ENCODE measurements at places on chromosomes 6 and 20. TPM values are rescaled to one million over a fixed set of nuclear protein-coding genes. Genes with fewer than 3 reads are reported as not detected.

Gene ALDH8A1
- total RNA-seq, result 0.16 TPM

Gene ZFP64
- 20.3 TPM for total RNA-seq

Gene BTNL2
- not detected for total RNA-seq

Gene KHDC1L
- 0.40 TPM for total RNA-seq

Gene LBP
- total RNA-seq, result 1.8 TPM

Gene NKX2-4
- total RNA-seq, result not detected

Gene RGS17
- total RNA-seq, result 7.2 TPM

Gene RRP36
- total RNA-seq, result 75.6 TPM

Gene SLPI
- 9.3 TPM for total RNA-seq

Gene PKIB
- 0.78 TPM for total RNA-seq

Data from A549 treated with CORT108297 at 1 μM for 4 hours (cell line).